ENCODE measurements at places on chromosomes 13 and 19. TPM values are rescaled to one million over a fixed set of nuclear protein-coding genes. Genes with fewer than 3 reads are reported as not detected.

DNA sequence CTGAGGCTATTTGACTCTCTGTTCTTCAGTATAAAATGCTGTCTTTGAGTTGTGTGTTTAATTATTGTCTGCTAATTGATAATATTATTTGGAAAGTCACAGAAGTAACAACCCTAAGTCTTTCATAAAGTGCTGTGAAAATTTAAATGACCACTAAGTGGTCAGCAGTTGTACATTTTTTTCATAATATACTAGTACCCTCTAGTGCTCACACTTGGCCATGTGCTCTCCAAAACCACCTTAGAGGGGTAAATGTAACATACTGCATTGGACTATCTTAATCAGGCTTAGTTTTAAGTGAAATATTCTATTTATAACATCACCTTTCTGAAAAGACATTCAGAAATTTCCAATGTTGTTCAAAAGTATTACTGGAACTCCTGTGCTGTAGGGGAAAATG is 745.3 kb downstream of the GPC5 start:
- no peak for ATAC-seq

GRCh38 chr13:60411983-60412382 is 15.0 kb downstream of the TDRD3 start:
- no peak for ATAC-seq

DNA sequence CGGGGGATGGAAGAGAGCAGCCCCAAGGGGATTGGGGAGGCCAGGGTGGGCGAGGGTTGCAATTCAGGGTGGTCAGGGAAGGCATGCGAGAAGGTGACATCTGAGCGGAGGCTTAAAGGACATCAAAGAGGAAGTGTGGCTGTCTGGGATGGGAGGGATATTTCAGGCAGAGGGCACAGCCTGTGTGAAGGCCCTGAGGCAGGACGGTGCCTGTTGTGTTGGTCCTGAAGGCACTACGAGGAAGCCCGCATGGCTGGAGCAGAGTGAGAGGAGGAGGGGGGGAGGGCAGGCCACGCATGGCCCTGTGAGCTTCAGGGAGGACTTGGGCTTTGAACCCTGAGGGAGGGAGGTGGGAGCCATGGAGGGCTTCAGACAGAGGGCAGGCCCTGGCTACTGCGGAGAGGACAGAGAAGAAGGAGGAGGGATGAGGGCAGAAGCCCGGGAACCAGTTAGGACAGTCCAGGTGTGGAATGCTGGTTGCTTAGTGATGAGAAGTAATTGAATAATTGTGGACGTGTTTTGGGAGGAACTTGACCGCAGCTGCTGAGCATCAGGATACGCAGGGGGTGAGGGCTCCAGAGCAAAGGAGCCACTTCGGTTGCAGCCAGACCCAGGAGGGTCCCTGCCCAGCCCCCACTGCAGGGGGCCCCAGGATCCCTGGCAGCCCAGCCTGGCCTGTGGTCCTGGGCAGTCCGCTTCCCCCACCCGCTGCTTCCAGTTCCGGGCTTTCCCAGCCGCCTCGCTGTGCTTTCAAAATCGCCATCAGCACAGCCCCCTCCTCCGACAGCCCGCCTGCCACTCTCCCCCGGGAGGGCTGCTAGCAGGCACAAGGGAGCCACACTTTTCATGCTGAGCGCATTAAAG is 6.2 kb downstream of the TLE6 start:
- no peak for ATAC-seq

- ATAC-seq = no peak
These were observed 433.4 kb downstream of the SLITRK5 start for GRCh38 chr13:88104576-88104975.

- ATAC-seq = no peak
These were observed 11.5 kb downstream of the ZNF552 start for GRCh38 chr19:57803265-57803593.

- ATAC-seq = no peak
These were observed 375.7 kb upstream of the SPRY2 start for GRCh38 chr13:80716610-80717081.

GRCh38 chr13:29434217-29434945 is 161.1 kb downstream of the SLC7A1 start:
- ATAC-seq = no peak

DNA sequence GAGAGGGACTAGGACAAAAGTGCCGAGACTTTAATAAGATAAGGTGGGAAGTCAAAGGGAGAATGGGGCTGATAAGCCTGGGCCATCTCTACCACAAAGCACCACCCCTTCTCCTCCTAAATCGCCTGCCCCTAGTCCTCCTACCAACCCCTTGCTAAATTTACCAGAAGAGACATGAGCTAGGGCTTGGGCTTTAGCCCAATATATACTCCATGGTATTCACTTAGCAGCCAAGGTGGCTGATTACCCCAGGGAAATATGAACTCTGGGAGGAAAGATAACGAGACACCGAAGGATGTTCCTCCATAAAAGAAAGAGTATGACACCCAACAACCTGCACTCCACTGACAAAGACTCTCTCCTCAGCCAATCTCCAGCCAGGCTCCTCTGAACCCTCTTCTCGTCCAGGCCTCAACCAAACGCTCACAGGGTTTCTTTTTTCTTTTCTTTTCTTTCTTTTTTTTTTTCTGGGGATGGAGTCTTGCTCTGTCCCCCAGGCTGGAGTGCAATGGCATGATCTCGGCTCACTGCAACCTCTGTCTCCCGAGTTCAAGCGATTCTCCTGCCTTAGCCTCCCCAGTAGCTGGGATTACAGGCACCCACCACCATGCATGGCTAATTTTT is 610.2 kb downstream of the UQCRFS1 start:
- no peak for ATAC-seq

DNA sequence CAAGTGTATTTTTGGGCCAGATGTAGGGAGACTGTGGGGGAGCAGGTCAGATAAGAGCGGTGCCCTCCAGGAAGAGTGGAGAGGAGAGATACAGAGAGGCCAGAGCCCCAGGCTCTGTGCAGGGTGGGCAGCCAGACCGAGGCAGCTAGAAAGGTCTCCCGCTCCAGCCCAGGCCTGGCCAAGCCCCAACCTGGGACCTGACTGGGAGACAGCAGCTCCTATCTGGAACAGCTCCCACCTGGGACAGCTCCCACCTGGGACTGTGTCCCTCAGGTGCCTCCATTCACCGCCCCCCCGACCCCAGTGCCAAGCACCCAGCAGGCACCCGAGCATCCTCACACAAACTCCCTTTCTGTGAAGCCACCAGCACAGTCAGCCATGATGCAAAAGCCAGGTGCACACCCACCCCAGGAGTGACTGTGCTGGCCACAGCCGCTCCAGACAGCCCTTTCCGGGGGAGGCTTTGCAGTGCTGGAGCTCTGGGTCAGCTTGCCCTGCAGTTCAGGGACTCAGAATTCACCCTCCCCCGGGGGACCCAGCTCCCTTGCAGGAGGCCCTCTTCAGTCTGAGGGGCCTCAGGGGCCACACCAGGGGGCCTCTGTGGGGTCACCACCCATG is 2.1 kb upstream of the GRTP1 start:
- ATAC-seq = peak; percentile 13

- ATAC-seq = peak; percentile 36
These were observed 102.3 kb upstream of the ABCC4 start for GRCh38 chr13:95403349-95404140.

DNA sequence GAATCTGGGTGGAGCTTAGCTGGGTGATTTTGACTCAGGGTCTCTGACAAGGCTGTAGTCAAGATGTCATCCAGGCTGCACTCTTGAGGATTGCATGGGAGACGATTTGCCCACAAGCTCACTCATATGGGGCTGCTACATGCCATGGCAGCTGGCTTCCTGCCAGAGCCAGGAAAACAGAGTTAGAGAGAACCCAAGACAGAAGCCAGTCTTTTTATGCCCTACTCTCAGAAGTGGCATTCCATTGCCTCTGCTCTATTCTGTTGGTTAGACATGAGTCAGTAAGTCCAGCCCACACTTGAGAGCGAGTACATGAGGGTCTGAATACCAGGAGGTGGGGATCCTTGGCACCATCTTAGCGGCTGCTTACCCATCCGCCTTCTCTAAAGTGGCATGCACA is 9.5 kb downstream of the POLR1D start:
- ATAC-seq = peak; percentile 41

Gene ZNF524
- 25.3 TPM for total RNA-seq

Gene TTC9B
- 1.1 TPM for total RNA-seq

Gene SERTM1
- not detected for total RNA-seq

Gene PRSS57
- not detected for total RNA-seq

Gene NLRP5
- not detected for total RNA-seq

Gene PSG3
- 0.13 TPM for total RNA-seq
